Skin of body (tissue), 3 donors: ENCODE measurements at places on chromosomes 5 and 9. TPM values are rescaled to one million over a fixed set of nuclear protein-coding genes. Genes with fewer than 3 reads are reported as not detected.

Gene ADGRD2
- total RNA-seq: not detected

Gene ANKRD18A
- 2.8 TPM for total RNA-seq

Gene CDH6
- 6.9 TPM for total RNA-seq

Gene TXNDC8
- not detected for total RNA-seq

Gene SHC3
- 0.79 TPM for total RNA-seq

Gene ROR2
- total RNA-seq: 12.0 TPM

- DNase-seq: no peak
Measured at GRCh38 chr5:173451031-173451430, 122.8 kb upstream of the STC2 start.

GRCh38 chr5:139667001-139667729 is 19.0 kb downstream of the CXXC5 start:
- no peak for DNase-seq

DNA sequence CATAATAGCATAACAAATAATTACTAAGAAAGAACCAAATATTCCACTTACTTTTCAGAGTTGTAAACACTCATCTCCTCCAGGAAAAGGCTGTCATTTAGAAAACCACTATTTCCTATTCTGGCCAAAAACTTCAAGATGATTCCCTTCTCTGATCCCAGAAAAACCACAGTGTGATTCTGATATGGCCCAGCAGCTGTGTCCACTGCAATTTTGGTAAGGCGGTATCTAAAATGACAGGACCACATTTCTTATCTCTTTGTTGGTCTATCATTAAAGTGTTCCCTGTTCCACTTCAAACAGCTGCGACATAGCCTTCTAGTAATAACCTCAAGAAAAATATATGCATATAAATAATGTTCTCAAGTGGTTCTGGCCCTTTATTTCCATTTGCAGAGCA is 96.1 kb downstream of the SEMA6A start:
- no peak for DNase-seq

DNA sequence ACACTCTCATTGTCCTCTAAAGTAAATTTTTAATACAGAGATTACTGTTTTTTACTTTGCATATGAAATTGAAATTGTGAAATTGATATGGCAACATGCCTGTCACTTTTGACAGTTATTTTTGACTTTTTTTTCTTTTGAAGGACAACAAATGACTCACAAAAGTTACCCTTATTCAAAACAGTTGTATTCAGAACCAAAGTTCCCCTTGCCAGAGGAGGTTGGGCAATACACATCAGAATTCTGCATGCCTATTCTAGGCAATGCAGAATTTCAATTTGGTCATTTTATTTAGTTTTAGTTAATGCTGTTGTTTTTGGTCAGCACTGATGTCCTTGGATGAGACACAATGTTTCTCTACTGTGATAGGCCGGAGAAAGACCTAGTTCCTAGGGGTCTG is 299.1 kb upstream of the PRR16 start:
- no peak for DNase-seq

DNA sequence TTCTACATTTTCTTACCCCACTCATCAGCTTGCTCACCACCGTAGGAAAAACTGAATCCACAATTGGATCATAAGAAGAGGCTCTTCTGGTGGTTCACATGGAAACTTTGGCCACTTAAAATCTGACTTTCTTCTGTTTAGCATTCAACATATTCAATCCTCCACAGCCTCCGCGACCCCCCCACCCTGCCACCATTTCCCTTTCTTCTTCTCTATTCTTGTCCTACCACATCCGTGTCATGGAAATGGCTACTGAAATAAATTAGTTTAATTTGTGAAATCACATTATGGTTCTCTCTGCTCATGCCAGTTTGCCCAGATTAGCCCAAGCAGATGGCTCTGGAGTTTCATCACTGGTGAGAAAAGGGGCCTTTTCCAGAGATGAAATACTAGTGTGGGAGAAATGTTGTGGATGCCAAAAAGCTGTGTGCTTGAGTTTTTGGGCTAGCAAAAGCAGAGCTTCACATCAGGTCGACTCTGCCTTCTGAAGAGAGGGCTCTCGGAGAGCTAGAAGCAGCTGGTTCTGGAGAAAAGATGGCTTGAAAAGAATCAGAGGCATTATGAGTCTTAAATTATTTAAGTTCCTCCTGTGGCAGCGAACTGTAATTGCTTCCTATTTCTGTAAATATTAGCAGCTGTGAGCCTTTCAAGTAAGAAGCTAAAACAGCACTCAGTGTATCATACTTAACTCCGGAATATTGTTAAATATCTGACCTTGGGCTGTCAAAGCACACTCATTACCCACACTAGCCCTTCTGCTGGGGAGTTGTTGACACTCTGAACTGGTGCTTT is 107.1 kb downstream of the MAT2B start:
- DNase-seq: no peak

DNA sequence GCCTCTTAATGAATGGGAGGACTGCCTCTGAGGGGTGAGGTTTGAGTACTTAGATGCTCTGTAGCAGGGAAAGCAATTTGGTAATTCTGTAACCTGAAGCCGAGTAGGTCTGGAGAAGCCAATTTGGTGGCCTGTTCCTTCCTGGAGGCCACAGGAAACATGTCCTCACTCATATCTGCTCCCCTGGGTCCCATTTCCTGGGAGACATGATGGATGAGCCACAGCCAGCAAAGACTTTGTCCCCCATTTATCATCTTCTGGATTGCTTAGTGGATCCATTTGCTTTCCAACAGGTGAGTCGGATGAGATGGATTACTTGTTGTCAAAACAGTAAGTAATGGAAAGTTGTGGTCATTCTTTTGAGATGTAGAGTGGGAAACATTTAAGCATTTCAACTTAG is 99.8 kb upstream of the KLF9 start:
- DNase-seq: no peak

- peak; percentile 58 for DNase-seq
Measured at GRCh38 chr5:151624476-151624875, 33.3 kb upstream of the FAT2 start.

GRCh38 chr9:129560881-129561306 is 60.0 kb downstream of the C9orf50 start:
- no peak for DNase-seq

DNA sequence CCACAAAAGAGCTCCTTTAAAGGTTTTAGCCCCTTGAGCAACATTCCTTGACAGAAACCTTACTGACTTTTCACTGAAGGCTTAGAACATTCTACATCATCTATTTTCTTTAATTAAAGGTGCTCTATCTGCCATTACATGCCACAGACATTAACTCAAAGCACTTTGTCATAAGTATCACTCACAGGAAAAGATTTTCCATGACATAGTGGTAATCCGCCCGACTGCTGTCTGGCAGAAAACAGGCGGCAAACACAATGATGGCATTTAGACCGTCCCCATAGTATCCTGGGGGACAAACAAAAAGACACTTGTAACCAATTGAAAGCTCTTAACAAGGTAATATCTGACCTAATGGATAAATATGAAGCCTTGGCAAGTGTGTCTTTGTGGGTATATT is 126.2 kb upstream of the PCA3 start:
- no peak for DNase-seq

DNA sequence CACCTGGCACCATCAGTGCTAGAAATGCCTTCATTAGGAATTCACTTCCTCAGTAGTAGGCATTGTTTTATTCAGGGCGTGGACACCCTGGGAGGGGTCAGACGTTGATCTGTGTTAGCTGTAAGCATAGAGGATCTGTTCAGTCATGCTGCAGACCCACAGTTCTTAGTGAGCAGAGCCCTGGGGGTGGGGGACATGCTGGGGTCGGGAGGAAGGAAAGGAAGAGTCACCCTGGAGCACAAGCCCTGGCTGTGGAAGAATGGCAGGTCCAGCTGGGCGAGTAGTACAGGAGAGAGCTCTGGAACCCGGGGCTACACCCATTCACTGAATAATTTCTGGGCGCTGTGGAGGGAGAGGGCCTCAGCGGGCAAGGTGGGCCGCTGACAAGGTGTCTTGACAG is 172.5 kb downstream of the FSTL4 start:
- no peak for DNase-seq

DNA sequence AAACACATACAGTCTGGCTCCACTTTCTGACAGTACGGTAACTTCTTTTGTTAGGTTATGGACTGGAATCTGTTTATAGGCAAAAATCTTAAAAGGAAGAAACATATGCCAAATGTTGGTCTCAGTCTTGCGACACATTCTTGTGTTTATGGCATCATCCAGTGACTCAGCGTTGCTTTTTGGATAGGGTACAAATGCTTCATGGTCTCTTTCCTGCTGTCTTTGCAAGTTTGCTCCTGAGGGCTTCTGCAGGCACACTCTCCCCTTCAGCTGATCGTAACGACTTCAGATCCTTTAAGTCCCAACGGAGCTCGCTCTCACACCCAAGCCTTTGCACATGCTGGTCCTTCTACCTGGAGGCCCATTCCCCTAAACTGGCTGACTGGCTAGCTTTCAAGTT is 23.6 kb upstream of the TNFSF8 start:
- DNase-seq: peak; percentile 72

DNA sequence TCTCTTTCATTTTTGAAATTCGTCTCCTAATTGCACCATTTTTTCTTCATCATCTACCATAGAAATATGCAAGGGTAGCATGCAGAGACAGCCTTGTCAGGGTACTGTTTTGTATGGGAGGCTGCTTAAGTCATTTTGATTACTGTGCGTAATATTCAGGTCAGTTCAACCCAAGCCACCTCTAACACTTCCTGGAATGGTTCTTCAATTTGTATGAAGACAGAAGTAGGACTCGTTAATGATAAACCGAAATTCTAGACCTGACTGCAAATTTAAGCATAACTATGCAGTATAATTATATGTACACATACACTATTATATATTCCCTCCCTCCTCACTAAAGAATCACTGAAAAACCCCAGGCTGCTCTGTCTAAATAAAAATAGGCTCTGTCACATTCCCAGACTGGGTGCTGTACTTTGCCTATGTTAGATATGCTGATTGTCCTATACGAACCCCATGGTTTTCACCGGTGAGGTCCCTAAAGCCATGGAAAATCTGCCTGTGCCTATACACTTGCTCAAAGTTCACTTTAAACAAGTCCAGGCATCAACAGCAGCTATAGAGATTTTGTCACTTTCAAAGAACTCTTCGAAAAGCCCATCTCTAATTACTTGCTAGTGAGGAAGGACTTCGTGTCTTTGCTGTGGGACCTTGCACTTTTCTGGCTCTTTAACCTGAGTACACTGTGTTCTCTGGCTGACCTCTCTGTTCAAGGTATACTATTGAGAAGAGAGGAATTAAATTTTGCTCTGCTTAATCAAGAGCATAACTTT is 352.1 kb upstream of the CD180 start:
- DNase-seq: no peak

- no peak for DNase-seq
Measured at GRCh38 chr9:124191691-124192395, 65.9 kb upstream of the NEK6 start.

DNA sequence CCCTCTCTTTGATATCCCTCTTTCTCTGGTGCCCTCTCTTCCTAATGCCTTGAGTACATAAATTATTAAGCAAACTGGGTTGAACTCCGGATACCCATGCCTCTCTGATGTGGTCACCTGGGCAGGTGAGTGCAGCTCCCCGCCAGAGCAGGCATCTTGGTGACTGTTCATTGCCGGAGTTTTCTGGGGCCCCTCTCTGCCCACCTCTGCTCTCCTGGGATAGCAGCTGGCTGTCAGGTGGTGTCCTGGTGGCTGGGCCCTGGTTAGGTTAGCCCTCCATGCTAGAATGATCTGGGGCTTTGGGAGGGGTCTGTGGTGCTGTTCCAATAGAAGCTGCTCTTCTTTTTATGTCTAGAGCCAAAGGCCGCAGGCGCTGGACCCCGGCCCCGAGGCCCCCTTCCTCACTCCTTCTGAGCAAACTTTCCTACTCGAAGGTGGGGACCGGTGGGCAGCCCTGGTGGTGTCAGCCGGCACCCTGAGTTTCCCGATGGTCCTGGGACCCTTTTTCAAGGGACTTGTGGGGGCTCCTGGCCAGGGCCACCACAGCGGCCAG is 4.9 kb upstream of the SCGB3A1 start:
- DNase-seq: no peak

DNA sequence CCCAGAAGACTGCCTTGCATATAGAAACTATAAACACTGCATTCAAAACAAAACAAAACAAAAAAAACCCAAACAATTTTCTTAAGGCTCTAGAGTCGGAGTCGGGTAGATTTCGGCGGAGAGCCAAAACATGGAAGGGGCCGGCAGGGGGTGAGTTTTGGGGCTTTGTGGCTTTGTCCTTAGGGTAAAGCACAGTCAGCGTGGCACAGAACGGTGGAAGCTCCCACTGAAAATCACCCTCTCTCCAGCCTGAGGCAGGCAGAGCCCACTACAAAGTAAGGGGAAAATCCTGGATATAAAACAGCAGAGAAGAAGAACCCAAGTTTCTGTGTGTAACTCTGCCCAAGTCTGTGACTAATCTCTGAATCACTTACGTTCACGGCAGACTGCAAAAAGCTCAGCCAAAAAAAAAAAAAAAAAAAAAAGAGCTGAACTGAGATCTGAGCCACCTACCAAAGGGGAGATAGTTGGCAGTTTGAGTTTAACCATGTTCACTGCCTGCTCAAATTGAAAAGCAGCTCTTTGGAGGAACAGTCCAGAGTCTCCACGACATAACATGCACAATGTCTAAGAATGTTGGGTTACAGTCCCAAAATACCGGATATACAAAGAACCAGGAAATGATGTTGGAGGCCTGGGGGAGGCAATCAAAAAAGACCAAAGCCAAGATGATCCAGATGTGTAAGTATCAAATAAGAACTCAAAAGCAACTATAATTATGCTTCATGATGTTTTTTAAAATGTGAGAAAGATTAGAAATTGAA is 26.6 kb upstream of the OR2K2 start:
- peak; percentile 36 for DNase-seq

DNA sequence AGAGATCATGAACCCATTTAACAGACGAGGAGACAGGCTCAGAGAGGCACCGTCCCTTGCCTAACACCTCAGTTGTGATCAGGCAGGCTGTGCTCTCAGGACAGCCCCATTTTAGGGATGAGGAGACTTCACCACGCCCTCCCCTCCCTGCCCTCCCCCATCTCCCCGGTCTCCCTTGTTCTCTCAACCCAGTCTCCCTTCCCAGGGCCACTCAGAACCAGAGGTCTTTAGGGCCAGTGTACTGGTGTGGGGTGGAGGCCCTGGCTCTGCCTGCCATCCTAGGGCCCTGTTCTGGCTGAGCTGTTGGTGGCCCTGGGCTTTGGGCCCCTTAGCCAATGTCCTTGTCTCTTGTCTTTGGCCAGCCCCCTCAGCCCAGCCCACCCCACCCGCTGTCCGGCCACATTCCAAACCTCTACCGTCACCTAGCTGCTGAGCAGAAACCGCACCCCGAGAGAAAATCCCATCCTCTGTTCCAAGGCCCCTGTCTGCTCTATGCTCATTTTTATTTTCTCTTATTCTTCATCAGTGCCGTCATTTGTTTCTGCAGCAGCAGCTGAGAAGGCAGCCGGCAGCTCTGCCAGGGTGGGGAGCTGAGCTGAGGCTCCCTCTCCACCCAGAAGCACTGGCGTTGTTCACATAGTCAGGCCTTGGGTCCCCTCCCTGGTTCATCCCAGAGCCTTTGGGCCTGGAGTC is 33.9 kb downstream of the OLFML2A start:
- peak; percentile 68 for DNase-seq
